ENCODE measurements at places on chromosomes 2 and 18.

- DNase-seq: no peak
Observed at GRCh38 chr2:204860274-204860673, 315.0 kb downstream of the PARD3B start.

GRCh38 chr2:236997069-236997715, 88.5 kb upstream of the COPS8 start:
- DNase-seq: no peak

DNA sequence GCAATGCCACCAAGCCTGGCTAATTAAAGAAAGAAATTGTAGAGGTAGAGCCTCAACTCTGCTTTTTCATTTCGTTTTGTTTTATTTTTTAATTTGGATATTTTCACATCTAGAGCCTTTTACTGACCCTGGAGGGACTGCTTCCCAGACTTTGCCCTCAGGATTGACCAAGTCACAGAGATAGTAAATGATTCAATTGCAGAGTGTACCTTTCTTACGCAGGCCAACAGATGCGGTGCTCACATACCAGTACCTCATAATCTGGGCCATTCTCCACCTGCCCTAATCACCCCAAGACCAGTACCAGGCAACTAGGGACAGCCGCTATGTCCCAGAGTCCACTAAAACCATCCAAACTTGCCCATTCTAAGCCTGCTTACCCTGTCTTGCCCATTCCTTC, 110.8 kb downstream of the DDX1 start:
- DNase-seq: no peak

DNA sequence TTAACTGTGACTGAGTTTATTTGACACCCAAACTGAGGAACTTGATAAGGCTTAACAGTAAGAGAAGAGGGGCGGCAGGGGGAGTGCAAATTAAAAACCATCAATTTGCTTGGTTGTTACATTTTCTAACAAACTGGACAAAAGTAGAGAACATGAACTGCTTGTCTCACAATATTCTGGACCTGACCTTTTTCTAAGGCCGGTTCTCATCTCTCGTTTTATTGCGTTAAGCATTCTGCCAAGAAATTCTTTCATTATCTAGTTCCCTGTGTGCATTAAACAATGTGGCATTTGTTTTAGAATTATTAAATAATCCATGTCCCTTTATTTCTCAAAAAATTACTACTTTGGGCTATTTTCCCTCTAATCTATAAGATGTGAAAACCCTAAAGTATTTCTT, 565.2 kb upstream of the PKDCC start:
- no peak for DNase-seq

DNA sequence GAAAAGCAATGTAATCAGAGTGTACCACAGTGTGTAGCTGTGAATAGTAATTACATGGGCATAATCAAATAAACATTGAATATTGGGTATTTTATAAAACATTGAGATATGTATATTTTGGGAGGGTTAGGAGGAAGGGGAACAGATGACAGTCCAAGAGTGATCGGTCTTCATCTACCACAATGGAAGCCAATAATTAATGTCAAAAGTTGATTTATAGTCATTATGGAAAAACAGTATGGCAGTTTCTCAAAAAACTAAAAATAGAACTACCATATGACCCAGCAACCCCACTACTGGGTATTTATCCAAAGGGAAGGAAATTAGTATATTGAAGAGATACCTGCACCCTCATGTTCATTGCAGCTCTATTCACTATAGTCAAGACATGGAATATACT, 5.8 kb upstream of the LAPTM4A start:
- no peak for DNase-seq

GRCh38 chr2:154696369-154696768, 2.1 kb upstream of the KCNJ3 start:
- DNase-seq: no peak

DNA sequence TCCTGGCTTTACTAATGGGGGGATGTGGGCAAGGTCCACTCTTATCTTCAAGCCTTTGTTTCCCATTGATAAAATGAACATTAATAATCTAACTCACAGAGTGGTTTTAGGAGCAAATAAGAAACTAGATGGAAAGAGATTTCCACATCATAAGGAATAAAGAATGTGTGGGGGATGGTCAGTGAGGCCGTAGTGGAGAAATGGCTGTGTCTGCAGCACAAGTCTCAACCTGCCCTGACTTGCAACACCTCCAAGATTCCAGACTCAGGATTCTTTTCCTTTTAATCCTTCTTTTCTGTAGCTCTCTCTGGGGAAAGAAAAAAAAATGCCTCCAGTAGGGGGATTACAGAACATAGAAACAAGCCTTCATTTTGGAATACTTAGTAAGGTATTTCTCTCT, 124.2 kb upstream of the MEX3C start:
- DNase-seq: no peak

- no peak for DNase-seq
Observed at GRCh38 chr2:165382362-165382761, 87.1 kb upstream of the CSRNP3 start.

All from activated naive CD4-positive, alpha-beta T cell treated with Interleukin-2 at 50 U/mL for 16 hours (primary cell).